ENCODE measurements at places on chromosomes 3 and 15. TPM values are rescaled to one million over a fixed set of nuclear protein-coding genes. Genes with fewer than 3 reads are reported as not detected.

DNA sequence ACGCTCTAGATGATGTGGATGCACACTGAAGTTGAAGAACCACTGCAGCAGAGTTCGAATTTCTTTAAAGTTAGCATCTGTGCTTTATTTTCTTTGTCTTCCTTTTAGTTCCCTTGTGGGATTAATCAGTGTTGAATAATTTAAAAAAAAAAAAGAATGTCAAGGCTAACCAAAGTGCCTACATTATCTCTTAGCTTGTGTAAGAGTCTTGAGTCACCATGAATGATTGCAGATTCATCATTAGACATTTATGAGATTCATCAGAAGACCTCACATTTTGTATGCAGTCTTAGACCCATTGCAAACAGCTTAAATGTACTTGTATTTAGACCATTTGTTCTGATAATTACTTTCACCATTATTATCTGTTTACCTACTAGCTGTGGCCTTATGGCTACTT is 182.2 kb downstream of the FNDC3B start:
- no peak for DNase-seq

C3orf20 gene
- not detected for total RNA-seq

ARPP21 gene
- total RNA-seq = not detected

DNA sequence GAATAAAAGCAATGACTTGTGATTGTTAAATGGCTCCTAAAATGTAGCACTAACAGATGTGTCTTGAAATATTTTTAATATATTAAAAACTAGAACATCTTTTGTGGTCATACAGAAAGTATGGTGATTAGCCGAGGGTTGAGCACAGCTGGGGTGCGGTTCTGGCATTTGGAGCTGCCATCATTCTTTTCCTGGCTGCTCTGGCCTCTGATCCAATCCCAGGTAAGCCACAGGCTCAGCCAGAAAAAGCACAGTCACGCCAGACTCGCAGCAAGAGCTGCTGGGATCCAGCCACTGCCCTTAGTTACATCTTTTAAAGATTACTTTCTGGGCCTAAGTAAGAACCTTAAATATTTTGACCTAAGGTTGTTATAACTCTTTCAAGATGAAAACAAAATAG is 196.8 kb downstream of the PLCL2 start:
- no peak for DNase-seq

DNA sequence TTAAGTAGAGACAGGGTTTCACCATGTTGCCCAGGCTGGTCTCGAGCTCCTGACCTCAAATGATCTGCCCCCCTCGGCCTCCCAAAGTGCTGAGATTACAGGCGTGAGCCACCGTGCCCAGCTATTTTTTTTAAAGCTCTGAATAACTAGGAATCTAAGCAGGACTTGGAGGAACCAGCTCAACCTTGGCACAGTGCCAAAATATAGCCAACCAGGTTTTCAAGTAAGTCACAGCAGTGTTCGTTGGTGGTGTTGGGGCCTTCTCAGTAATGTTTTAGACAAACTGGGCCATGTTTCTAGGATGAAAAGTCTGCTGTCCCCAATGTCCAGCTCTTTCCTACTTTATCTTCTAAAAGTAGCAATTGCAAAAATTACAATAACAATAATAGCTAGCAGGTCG is 6.4 kb upstream of the ADAM10 start:
- DNase-seq = no peak

DNA sequence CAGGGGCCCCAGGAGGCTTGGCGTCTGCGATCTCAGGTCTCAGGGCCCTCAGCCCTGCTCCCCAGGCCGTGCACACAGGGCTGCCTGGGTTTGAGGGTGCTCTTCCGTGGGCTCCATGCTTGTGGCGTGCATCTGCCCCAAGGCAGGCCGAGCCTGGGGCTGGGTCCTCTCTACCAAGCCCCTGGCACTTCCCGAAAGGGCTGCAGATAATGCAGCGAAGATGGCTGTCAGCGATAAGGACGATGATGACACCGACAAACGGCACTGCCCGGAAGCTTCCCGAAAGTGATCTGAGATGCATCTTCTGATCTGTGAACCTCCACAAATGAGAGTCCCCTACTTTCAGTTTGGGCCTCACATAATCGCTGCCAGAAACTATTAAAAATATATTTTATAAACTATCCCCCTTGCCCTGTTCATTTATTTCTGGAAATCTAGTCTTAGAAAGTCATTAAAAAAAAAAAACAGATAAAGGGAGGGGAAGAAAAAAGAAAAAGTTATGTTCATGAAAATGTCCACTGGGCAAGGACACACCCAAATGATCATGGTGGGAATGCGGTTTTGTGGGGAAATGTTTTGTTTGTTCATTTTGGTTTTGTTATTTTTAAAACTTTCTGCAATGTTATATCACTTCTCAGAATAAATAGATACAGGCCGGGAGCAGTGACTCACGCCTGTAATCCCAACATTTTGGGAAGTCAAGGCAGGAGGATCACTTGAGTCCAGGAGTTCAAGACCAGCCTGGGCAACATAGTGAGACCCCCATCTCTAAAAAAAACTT is 51.5 kb downstream of the RPN1 start:
- DNase-seq = no peak

- no peak for DNase-seq
These were observed 23.3 kb downstream of the RUBCN start for GRCh38 chr3:197713477-197713822.

MINAR1 gene
- 0.14 TPM for total RNA-seq

DNA sequence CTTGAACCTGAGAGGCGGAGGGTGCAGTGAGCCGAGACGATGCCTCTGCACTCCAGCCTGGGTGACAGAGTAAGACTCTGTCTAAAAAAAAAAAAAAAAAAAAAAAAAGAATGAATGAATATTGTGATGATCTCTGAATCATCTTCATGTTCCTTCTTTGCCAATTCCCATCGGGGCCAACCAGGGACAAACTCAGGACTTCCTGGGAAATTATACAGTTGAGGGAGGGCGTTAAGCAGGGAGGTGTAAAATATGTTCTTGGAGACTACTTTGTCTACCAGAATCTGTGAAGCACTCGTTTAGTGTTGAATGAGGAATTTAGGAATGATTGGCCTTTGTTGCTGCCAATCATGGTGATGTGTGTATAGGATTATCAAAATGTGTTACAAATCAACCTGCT is 210.6 kb downstream of the PTPRG start:
- no peak for DNase-seq

DNA sequence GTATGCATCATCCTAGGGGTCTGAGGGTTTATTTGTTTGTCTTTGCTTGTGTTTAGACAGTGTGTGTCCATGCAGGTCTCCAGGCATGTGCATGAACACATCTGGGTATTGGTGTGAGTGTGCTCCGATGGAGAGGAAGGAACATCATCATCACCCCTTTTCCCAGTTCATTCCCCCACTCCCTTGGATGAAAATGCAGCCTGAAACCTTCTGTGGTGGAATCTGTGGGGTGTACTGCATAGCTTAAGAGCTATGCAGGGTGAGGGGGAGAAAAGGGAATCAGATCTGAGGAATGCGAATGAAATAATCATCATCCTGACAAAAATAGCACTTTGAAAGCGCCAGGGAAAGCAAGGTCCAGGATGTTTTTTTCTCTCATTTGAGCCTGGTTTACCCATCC is 520.1 kb downstream of the NTRK3 start:
- DNase-seq = no peak

Measured in transverse colon (tissue), 4 donors.